ENCODE measurements at places on chromosomes 16 and 17.
A peak's percentile ranks its signal among the peaks of the same experiment; 100 is the strongest.

GRCh38 chr17:1573932-1574696, 11.5 kb upstream of the PITPNA start:
- peak; percentile 96 for DNase-seq

GRCh38 chr16:30604316-30604947, 5.8 kb downstream of the ZNF689 start:
- DNase-seq, result no peak

- no peak for DNase-seq
Measured at GRCh38 chr17:47621293-47622179, 28.2 kb upstream of the KPNB1 start.

GRCh38 chr16:8660841-8661301, 13.5 kb upstream of the ABAT start:
- DNase-seq, result peak; percentile 82

- no peak for DNase-seq
Measured at GRCh38 chr17:40021451-40021971, 6.3 kb downstream of the CSF3 start.

DNA sequence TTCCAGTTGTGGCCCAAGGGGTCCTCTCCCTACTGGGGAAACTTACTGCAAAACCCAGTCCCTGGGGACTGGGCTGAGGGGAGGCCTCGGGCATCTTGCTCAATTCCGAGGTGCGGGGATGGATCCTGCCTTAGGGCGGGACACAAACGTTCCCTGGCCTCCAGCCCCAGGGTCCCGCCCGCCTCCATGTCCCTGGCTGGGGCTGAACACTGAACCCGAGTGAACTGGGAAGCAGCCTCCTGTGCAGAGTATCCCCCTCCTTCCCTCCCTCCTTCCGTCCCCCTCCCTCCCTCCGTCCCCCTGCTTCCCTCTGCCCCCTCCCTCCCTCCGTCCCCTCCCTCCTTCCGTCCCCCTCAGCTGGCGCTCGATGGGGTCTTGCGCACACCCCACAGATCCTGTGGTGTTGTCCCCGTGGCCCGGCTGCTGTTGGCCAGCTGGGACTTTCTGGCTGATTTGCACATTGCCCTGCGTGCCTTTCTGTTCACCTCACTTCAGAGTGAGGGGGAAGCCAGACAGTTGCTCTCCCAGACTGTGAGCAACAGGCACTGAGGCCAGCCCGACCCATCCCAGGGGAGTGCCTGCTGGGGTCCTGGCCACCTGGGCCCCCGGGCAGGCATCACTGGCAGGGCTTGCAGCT, 5.5 kb downstream of the TRAF7 start:
- DNase-seq, result no peak

Data from endothelial cell (in vitro differentiated cells).